Activated CD8-positive, alpha-beta memory T cell treated with anti-CD3 and anti-CD28 coated beads for 4 hours (primary cell): ENCODE measurements at places on chromosomes 7 and 10.

GRCh38 chr10:123635131-123635530 is 31.0 kb upstream of the GPR26 start:
- no peak for DNase-seq

DNA sequence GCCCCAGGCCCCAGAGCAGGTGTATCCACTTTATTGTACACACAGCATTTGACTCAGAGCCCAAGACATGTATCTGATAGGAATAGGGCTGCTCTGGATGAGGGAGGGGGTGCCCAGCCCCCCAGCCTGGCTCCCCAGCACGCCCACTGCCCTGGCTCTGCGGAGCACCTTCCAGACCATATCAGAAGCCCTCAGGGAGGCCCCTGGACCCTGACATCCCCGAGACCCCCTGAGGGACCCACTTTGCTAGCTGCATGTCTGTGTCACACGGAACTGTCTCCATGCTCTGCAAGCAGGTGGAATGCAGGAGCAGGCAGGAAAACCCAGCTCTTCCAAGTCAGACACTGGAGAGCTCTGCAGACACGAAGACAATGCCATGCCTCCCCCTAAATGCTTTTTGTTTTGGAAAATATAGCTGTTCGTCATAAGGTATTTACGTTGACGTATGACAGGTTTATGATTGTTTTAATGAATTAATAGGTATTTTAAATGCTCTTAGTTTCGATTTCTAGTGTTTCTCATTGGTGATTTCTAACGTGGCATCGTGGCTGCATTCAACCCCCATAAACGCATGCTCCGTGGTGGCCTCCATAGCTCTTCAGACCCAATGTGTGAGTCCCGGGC is 92.8 kb upstream of the INSIG1 start:
- DNase-seq = no peak

DNA sequence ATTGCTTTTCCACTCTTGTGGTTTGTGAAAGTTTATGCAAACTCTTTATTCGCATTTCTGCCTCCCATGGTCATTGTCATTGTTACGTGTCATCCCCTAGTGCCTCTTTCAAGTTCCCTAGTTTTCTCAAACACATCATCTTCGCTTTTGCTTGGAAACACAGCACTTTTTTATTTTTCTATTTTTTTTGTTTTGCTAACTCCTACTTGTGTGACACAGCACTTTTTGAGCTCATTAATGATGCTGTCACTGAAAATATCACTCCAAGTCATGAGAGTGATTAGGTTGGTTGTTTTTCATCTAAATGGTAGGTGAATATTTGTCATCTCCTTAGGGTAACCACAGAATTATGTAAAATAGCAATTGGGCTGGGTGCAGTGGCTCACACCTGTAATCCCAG is 8.5 kb upstream of the STX1A start:
- DNase-seq = no peak

- DNase-seq = no peak
Observed at GRCh38 chr7:134129856-134130523, 2.9 kb downstream of the LRGUK start.

DNA sequence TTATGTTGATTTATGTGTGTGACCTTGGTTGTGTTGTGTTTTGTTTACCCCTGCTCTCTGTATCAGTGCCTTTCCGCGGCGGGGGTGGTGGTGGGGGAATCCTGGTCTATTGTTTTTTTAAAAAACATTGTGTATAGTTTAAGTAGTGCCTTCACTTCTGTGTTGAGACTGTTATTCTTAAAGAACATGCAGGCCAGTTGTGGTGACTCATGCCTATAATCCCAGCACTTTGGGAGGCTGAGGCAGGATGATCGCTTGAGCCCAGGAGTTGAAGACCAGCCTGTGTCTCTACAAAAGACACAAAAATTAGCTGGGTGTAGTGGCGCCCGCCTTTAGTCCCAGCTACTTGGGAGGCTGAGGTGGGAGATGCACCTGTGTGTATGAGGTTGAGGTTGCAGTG is 429.0 kb upstream of the LRGUK start:
- DNase-seq = no peak

DNA sequence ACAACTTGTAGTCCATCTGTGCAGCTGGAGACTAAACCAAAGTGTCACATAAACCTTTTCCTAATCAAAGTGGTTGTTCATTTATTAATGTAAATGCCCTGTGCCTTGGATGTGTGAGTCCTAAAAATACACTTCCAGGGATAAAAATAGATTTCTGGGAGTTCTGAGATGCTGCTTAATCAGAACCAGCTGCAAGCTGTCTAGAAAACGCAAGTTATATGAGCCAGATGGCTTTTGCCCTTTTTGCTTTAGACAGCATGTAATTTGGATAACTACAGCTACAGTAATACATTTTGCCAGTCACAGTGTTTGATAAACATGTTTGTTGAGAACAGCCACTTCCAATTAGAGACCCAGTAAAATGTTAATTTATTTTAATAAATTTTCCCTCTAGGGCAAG is 185.1 kb upstream of the PRPS1L1 start:
- no peak for DNase-seq

- DNase-seq = no peak
Observed at GRCh38 chr10:125257521-125258108, 97.3 kb upstream of the CTBP2 start.

GRCh38 chr7:15452670-15453069 is 109.1 kb downstream of the AGMO start:
- DNase-seq = no peak

DNA sequence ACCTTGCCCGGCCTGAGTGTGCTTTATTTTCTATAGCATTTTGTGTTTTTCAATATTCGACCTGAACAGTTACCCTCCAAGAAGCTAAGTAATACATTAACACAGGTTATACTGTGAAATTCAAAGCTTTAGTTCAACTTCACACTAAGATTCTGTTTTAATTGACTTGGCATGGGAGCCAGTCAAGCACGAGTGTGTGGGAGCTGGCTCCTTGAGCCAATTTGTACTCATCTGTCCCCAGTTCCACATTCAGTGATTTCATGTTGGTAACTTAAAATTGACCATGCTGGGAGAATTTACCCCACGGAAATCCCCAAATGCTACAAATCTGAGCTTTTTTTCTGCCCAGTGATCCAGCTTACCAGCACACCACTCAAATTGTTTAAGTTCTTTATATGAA is 20.3 kb downstream of the TSPAN12 start:
- DNase-seq = no peak
